Fibroblast of the aortic adventitia (primary cell): ENCODE measurements at places on chromosomes 1 and 21. TPM values are rescaled to one million over a fixed set of nuclear protein-coding genes. Genes with fewer than 3 reads are reported as not detected.
A peak's percentile ranks its signal among the peaks of the same experiment; 100 is the strongest.

The GPR25 gene
- not detected in 2 replicates for total RNA-seq

GRCh38 chr1:14443164-14443787 lies 155.2 kb upstream of the KAZN start:
- DNase-seq, result no peak

DNA sequence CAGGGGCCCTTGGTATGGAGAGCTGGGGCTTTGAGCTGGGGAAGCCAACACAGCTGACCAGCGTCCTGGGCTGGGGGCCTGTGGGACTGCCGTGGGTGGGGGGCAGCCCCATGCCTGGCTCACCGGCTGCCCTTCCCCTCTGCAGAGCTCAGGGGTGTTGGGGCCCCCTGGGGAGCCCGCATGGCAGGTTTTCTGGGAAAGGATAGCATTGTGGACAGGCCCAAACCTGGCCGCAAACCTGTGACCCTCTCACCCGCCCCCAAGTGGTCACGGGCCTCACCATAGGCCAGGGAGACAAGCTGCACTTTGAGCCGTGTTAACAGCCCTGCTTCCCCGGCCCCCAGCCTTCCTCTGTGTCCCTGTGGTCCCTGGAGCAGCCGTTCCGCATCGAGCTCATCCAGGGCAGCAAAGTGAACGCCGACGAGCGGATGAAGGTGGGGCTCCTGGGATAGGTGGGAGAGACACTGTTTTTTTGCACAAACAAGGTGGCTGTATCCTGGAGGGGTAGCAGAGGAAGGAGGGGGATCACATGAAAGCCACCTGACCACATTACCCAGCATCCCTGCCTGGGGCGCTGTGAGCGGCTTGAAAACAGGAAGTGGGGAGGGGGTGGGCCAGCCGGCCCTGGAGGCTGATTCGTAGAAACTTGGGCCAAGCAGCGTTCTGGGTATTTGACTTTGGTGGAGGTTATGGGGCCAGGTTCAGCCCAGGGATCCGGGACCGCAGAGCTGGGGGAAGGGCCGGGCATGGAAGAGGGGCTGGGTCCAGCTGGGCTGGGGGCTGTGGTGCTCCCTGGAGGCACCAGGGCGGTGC lies 65.9 kb downstream of the PIK3CD start:
- DNase-seq, result no peak

DNA sequence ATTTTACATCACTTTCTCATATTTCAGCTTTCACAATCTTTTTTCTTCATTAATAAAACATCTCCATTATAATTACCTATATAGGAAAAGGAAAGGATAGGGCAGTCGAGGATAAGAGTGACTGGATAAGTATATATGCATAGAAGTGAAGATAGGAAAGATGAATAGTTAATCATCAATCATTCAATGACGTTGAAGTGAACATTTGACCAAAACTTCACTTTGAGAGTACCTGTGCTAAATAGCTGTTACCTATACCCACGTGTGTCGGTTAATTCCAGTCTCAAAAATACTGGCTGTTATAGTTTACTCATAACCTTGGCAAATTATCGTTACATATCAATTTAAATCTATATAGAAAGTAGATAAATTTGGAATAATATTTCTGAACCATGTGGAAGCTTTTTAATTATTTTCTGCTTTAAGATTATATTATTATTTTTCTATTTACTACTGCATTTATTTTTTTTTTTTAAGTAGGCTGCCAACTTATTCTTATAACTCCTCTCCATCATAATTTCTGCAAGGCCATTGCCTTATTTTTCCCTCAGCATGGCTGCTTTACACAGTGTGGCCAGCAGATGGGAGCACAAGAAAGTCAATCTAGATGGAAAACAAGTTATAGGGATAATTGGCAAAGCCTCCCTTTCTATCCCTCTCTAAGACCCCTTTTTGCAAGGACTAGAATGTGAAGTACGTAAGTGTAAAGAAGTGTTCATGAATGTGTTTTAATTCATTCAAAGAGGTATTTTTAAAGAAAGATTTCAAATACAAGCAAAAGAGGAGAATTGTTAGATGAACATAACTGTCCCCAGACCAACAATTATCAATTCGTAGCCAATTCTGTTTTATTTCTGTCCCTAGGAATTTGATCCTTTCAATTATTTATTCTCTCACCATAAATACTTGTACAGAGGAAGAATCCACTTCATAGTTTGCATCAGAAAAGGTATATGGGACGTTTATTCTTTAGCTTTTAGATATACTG lies 290.4 kb downstream of the KCNT2 start:
- peak; percentile 66 for DNase-seq

GRCh38 chr1:94156096-94156625 lies 35.2 kb upstream of the ABCA4 start:
- no peak for DNase-seq

GRCh38 chr1:170321113-170321512 lies 175.4 kb downstream of the NTMT2 start:
- DNase-seq, result no peak

DNA sequence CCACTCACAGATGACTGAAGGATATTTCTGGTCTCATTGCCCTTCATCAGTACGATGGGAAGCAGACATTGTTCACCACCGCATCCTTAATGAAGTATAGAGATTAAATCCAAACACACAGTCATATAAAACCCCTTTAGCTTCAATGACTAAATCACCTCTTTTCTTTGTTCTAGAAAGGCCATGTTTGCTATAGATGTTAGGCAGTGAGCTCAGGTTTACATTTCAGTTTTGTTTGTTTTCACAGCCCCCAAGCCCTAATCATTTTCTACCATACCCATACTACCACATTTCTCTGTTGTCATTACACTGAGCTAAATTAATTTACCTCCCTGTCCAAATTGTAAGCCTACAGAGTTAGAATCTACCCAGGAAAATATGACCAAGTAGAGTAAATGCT lies 385.1 kb downstream of the NTNG1 start:
- DNase-seq, result no peak

GRCh38 chr1:150225546-150225945 lies 10.4 kb downstream of the ANP32E start:
- DNase-seq, result no peak

DNA sequence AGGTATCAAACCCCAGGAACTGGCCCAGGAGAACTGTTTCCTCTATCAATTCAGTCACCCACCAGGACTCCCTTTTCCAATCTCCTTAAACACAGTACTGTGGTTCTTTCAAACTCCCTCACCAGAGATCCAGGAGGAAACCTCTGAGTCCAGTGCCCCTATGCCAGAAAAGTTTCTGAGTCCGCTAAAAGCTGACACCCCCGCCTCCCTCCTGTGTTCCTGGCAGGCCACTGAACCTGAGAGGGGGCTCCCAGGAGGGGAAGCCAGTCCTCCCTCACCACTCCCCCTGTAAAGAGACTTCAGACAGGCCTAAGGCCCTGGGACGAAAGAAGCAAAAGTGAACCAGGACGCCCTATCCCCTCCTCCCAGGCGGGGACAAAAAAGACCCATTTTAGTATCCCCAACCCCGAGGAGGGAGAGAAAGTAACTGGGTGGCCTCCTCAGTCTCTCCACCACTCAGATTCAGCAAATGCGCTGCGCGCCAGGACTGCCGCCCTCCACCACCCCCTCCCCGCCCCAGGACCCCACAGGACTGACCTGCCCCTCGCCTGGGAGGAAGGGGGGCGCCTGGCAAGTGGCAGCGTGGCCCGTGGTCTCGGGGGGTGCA lies 624 bp downstream of the SLC41A1 start:
- DNase-seq, result peak; percentile 21

DNA sequence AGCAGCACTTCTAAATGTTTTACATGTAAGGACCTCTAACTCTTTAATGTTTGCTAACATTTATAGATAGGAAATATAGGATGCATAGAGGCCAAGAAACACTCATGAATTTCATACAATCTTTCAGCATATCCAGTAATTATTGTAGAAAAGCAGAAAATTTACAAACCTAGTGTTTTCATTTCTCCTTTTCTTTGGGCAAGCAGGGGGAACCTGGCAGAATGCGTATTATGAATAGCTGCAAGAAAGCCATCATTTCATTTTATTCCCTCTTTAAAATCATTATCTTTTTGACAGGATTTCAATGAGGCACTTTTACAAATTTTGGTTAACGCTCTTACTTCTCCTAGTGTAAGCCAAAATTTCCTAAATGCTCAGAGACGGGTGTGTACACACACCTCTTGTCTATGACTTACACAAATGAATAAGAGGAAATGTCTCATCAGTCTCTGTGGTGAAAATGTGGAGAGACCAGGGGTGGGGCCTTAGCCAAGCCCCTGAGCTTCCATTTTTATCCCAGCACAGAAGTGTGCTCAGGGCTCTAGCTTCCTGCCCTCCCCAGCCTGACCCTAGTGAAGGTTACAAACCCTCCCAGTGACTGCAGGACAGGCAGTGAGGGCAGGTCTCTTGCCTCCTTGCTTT lies 91.6 kb downstream of the LRRC8C start:
- peak; percentile 70 for DNase-seq

DNA sequence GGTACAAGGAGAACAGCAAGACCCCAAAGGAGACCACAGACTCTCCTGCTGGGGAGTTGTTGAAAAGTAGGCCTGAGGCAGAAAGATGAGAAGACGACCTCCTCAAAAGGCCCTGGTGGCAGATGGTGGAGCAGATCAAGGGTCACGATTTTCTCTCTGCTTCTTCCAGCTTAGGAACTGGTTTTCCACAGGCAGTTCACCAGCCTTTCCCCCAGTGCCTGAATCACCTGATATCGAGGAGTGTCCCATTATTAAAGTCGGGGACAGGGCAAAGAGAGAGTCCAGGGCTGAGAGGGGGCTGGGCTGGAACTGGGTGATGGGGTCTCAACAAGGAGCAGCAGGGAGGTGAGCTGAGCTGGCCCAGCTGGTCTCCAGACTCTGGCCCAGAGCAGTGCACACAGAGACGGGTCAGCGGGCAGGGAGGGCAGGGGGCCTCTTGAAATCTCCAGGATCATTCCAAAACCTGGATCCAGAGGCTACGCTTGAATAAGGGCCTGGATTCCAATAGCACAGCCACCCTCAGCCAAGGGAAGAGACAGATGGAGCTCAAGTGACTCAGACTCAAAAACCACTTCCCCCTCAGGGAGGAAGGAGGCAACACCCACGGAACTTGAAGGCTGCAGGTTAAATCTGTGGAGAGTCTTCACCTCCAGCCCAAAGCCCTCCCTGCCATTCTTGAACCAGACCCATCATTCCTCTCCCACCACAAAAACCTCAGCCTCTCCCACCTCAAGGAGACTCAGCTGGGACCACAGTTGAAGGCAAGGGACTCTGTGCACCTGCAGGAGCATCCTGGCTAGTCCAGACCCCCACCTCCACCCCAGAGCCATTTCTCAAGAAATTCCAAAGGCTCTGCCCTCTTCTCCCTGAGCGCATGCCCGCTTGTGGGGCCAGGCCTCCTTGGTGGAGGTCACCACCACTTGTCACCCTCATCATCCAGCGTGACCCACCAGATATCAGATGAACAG lies at the start of gene S100A5:
TSS of gene S100A5 (minus strand) at position 541 of the 968 bp plus-strand sequence. CDS start 743 bp downstream, outside the sequence.
- DNase-seq, result peak; percentile 51

- DNase-seq, result peak; percentile 71
These were observed 105.2 kb downstream of the SUSD4 start for GRCh38 chr1:223258751-223259198.

DNA sequence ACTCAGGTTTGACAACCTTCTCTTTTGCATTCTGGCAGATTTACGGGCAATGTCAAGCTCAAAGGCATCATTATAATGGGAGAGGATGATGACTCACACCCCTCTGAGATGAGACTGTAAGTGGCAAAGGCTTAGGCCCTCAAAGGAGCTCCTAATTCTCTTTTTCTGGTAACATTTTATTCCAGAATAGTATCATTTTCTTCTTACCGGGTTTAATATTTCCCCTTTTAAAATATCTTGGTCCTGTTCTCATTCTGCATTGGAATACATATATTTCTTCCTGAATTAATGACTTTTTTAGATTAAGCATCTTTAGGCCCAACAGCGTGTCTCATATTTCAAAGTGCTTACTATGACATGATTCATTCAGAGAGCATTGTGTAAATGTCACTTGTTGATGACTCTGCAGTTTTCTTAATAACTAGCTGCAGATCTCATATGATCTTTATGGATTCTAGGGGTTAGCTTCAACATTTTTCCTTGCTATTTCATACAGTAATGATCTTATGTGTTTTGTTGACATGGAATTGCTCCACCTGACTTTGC lies 1.7 kb downstream of the PITHD1 start:
- peak; percentile 55 for DNase-seq

The SPRR2F gene
- not detected in 2 replicates for total RNA-seq

DNA sequence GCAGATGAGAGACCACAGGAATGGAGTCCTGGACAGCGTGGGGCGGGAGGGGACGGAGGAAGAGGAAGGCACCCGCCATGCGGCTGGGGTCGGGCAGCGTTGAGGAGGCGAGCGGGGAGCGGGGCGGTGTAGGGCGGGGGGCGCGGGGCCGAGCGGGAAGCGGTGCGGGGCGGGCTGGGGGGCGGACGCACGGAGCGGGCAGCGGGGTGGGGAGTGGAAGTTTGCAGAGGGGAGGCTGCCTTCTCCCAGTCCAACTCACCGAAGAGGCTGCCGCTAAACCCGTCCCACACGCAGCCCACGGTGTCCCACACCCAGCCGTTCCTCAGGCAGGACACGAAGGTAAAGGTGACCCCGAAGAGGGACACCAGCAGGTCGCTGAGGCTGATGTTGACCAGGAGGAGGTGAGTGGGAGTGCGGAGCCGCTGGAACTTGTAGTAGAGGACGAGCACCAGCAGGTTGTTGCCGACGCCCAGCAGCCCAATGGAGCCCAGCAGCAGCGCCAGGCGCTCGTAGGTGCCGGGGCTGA lies 483 bp downstream of the CHML start:
- peak; percentile 14 for DNase-seq

DNA sequence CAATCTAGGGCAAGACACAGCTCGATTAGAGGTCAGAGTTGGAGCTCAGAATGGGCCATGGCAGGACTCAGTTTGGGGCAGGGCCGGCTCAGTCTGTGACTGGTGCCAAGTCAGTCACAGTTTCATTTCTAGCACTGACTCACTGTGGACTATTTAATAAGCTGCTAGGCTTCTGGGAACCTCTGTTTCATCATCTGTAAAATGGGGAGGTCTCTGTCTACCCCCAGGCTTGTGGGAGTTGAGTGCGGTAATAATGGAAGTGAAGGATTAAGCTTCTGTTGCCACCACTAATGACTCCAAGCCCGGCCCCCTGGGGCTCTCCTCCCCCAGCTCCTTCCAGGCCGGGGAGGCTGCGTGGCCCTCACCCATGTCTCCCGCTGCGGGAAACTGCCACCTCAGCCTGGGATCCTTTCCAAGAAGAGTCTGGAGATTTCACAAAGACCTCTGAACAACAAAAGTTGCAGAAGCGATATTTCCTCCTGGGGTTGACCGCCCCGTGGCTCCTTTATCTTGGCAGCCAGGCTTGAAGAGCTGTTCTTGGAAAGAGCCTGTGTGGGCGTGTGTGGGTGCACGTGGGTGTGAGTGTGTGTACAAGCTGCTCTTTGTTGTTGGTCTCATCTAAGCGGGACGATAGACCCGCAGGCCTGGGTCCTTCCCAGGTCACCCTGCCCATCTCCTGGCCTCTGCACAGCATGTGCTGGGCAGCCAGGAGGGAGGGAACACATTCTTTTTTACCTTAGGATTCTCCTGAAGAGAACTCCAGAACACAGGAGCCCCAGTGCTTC lies 29.1 kb downstream of the KNCN start:
- peak; percentile 89 for DNase-seq

The S100A4 gene
- 203 and 585 TPM in 2 replicates for total RNA-seq

- no peak for DNase-seq
These were observed 1148.5 kb downstream of the PLA2G4A start for GRCh38 chr1:187977298-187977697.

DNA sequence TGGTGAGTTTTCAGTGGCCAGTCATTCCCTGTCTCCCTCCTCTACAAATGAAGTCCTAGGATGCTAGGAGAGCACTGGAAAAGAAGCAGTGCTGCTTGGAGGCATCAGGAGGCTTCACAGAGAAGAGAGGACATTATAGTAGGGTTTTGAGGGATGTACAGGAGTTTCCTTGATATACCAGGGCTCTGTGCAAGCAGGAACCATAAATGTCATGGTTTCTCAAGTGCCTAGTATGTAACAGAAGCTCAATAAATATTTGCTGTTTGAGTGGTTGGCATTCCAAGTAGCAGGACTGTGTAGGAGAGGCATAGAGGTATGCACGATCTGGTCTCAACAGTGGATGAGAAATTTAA lies 133.5 kb upstream of the WNT4 start:
- DNase-seq, result no peak
